ENCODE measurements at places on chromosomes 4 and X.

DNA sequence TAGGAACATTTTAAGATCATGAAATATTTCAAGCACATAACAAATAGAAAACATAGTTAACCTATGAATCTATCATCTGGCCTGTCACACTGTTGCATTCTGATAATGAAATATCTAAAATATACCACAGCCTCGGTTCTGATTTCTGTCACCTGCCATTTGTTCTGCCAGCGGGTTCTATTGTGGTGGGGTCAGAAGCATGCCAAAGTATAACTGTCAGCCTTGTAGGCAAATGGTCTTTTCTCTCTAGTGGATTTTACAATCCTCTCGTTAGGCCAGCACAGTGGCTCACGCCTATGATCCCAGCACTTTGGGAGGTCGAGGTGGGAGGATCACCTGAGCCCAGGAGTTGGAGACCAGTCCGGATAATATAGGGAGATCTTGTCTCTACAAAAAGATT lies 47.9 kb downstream of the HTRA3 start:
- DNase-seq = no peak

DNA sequence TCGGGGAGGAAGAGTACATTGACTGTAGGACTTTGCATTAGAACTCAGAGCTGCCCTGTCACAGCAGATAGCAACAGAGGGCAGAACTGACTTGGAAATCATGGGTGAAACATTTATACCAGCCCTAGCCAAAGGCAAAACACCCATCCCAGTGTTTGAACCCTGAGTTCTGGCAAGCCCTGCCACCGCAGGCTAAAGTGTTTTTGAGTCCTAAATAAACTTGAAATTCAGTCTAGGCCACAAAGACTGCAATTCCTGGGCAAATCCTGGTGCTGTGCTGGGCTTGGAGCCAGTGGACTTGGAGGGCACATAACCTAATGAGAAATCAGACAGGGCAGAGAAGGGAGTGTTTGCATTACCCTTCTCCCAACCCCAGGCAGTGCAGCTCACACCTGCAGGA lies 1015.7 kb downstream of the FSTL5 start:
- DNase-seq = no peak

DNA sequence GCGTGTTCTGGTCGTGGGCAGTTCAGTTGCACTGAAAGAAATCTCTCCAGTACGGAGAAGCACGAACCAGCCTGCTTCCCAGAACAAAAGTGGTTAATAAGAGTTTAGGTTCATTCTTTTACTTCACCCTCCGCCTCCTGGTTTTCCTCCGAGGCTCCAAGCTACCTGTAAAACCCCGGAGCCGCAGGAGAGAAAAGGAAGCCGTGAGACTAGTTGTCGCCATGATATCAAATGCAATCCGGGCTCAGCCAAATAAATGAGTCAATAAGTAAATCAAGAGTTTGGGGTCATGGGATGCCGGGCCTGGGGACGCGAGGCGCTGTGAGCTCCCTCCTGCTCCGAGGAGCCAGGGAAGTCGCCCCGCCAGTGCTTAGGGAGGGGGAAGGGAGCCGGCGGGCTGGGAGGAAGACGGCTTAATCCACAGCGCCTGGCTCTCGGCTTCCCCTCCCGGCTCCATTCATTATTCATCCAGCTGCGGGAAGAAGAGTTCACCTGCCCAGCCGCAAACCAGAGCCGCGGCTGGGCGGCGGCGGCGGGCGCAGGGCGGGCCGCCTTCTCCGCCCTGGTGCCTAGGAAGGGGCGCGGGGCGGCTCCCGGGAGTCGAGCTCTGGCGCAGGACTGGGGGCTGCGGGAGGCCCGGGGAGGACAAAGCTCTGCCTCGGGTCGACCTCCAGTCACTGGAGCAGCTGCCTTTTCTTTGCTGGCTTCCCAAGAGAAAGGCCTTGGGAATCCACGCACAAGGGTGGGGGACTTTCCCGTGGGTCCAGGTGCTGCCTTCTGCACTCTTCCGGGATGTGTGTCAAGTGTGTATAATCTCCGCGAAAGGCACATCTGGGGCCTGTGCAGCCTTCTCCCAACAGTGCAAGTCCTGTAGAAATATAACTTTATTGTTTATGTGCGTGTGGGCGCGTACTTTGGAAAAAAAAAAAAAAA lies 1.7 kb downstream of the FRAS1 start:
- DNase-seq = peak; percentile 1

GRCh38 chrX:135345107-135345589 lies 35.9 kb downstream of the ETDC start:
- DNase-seq = no peak

GRCh38 chrX:53831662-53832635 lies 145.4 kb upstream of the HUWE1 start:
- peak; percentile 12 for DNase-seq

DNA sequence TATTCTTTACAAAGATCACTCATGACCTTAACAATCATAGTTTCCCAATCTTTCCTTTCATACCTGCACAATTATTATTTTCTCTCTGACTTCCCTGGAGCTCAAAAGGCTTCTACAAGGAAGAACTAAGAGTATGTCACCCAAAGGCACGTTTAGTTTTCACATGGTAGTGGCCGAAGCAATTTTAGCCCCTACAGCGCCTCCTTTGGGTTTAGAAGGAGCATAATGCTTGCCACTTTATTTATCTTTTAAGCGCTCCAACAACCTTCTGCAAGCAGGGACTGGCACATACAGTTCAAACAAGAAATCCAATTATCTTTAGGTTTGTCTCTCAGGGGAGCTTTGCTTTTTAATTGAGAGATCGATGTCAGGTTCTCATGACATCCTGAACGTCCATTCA lies 42.0 kb upstream of the IGSF1 start:
- no peak for DNase-seq

GRCh38 chr4:167885872-167886271 lies 206.5 kb upstream of the ANXA10 start:
- no peak for DNase-seq

GRCh38 chrX:106774981-106775380 lies 27.5 kb upstream of the TBC1D8B start:
- DNase-seq = no peak

DNA sequence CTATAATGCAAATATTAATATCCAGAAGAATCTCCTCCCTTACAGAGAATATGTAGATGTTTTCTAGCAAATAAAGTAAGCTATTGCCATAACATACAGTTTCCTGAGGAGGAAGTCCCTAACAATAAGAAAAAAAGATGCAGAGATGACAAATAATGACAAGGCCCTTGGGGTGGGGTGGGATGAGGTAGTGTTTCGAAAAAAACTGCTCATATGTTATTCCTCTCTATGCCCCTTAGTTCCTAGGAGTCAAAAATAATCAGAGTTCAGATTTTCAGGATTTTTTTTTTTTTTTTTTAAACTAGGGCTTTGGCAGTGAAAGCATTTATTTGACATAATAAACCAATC lies 99.0 kb downstream of the ZAR1 start:
- no peak for DNase-seq

- no peak for DNase-seq
Measured at GRCh38 chr4:55611358-55612059, 19.5 kb upstream of the PDCL2 start.

DNA sequence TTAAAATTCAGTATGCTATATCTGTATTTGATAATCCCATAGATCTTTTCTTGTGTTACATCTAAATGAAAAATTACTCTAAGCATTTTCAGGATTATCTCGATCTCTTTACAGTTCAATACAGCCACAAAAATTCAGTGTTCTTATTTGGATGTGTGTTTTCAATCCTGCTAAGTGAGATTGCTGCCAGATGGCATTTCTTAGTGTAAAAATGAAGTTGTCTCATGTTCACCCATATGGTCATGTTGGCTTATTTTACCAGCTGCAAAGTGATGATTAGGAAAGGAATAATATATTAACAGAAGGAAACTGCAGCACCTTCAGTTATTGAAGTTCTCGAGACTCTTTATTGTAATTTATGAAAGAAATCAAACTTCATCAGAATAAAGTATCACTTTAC lies 12.1 kb upstream of the FAM47A start:
- DNase-seq = no peak

GRCh38 chr4:16123356-16124084 lies 39.7 kb upstream of the PROM1 start:
- no peak for DNase-seq

- no peak for DNase-seq
Measured at GRCh38 chr4:155532373-155533085, 134.1 kb upstream of the GUCY1A1 start.

- no peak for DNase-seq
Measured at GRCh38 chr4:181776264-181777054, 466.7 kb upstream of the TENM3 start.

DNA sequence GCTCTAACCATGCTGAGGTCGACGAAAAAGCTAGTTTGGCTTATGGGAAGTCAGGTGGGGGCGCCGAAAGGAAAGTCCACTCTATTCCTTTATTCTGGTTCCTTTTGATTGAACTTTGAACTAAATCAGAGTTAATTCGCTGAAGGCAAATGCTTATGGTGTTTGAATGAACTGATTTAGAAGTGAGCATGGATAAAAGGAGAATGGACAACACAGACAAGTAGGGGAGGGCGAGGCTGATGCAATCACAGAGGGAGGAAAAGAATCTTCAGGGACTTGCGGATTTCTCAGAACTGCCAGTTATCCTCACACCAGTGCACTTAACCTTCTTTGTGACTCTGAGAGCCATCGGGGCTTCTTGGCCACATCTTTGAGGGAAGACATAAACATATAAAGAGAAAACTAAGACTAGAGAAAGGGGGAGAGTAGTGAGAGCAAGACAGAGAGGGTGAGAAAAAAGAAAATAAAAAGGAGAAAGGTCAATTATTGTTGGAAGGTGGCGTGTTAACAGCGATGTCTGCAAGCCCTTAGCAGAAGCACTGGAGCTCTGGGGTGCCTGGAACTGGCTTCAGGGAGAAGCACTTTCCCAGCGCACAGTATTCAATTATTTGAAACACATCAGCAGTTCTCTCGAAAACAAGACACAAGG lies 79.6 kb upstream of the PLAC1 start:
- no peak for DNase-seq

DNA sequence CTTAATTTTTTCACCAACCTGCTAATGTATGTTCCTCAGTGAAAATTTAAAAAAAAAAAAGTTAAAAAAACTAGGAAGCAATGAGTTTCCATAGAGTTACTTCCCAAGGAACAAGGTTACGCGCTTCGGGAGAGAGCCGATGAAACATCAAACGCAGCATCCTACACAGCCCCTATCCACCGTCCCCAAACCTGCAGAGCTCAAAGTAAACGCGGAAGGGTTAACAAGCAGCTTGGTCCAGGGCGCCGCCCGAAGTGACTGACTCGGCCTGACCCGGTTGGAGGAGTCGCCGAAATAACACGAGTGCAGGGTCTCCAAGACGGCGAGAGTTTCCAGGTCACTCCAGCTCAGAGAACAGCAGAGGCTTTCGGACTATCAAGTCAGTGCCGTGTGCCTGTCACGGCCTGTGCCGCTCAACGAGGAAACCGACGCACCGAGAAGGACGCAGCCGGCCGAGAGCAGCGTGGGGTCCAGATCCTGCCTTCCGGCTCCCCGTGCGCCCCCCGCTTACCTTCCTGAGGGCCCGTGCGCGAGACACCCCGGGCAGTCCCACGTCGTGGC lies 512 bp downstream of the NOP14 start:
- no peak for DNase-seq

DNA sequence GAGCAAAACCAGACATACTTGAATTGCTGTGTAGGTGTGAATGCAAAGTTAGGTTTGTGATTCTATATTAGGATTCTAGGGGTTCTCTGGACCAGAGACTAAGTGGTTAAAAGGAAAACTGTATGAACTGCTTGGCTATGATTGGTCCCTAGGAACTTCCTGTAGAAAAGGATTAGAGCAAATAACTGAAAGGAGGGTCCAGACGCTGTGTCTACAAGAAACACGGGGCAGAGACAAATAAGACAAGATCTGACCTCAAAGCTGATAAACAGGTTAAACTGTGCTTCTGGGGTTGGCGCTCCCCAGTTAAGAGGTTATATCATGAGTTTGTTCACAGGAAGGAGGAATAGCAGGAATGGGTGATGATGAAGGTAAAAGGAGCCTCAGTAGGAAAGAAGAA lies 183.6 kb downstream of the MGST2 start:
- DNase-seq = no peak

DNA sequence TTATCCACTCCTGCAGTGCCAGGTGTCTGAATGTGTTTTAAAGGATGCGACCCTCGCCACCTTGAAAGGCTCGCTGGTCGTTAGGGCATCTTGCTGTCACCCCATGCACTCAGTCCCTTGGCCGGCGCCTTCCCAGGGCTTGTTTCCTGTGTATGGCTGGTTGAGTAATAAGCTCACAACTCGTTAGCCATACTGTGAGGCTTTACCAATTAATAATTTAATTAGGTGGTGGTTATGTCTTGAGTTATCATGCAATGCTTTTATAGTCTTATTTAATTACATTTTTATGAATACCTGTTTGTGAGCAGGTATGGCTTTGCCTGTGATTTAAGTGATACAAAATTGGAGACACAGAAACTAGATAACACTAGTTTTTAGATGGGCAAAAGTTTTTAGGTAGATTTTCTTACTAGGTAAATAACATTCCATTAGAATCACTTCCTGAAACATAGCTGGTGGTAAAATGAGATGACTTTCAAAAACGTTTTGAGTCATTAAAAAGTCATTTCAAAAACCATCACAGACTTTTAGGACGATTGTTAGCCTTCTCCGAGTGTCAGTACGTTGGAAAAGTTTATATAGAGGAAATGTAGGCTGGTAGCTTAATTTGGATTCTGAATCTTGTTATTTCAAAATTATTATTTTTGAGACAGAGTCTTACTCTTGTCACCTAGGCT lies 18.2 kb downstream of the PTTG2 start:
- DNase-seq = peak; percentile 28

DNA sequence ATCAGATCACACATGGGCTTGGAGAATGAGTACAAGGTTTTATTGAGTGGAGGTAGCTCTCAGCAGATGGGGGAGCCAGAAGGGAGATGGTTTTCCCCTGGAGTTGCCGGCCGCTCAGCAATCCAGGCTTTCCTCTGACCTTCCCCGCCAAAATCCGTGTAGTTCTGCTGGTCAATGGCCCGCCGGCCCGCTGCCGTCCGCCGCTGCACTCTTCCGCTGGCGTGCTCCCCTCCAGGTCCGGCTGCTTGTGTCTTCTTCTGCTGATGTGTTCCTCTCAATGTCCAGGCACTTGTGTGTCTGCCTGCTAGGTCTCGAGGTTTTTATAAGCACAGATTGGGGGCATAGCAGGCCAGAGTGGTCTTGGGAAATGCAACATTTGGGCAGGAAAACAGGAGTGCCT lies 14.4 kb upstream of the MXRA5 start:
- no peak for DNase-seq

- no peak for DNase-seq
Measured at GRCh38 chr4:108118505-108118904, 50.2 kb downstream of the LEF1 start.

DNA sequence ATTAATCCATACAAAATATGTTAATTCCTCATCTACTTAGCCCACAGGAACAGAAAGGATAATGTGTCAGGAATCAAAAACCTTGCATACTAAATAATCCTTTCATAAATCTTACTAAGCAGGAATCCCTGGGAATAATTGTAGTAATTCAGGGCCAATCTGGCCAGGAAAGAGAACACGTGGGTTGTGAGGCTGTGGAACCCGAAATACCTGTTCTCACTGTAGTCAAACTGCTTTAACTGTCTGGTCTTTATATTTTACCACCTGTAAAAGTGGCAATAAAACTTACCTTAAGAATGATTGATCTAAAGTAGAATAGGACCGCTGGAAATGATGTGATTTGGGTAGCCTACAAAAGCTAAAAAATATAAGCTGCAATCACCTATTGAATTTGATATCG lies 1620.9 kb downstream of the STIM2 start:
- DNase-seq = no peak

Measured in activated T-cell treated with anti-CD3 and anti-CD28 coated beads for 48 hours (primary cell).